T-helper 17 cell (primary cell): ENCODE measurements at places on chromosomes 5 and 9. TPM values are rescaled to one million over a fixed set of nuclear protein-coding genes. Genes with fewer than 3 reads are reported as not detected.

FOXD4L6 gene
- total RNA-seq: not detected

FOXD4L3 gene
- not detected for total RNA-seq

HMGCR gene
- total RNA-seq: 37.9 TPM

BDP1 gene
- 38.7 TPM for total RNA-seq

NUTM2G gene
- not detected for total RNA-seq

C9 gene
- not detected for total RNA-seq

SPINK4 gene
- total RNA-seq: not detected

CCDC152 gene
- 2.2 TPM for total RNA-seq

DNA sequence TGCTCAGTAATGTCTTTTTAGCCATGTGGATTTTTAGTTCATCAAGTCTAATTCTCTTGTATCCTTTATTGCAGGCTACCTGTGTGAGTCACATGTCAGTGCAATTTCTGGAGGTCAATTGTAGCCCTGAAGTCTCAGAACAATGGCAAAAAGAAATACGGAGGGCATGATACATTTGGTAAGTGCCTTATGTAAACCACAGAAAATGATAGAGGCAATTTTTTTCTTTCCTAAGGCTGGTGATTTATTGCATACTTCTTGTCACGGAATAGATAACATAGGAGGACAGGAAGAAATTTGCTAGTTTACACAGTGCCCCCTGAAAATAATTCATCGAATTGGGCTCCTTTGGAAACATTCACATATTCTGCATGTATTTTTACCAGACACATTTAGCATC is 235.9 kb downstream of the DMRTA1 start:
- no peak for DNase-seq

DNA sequence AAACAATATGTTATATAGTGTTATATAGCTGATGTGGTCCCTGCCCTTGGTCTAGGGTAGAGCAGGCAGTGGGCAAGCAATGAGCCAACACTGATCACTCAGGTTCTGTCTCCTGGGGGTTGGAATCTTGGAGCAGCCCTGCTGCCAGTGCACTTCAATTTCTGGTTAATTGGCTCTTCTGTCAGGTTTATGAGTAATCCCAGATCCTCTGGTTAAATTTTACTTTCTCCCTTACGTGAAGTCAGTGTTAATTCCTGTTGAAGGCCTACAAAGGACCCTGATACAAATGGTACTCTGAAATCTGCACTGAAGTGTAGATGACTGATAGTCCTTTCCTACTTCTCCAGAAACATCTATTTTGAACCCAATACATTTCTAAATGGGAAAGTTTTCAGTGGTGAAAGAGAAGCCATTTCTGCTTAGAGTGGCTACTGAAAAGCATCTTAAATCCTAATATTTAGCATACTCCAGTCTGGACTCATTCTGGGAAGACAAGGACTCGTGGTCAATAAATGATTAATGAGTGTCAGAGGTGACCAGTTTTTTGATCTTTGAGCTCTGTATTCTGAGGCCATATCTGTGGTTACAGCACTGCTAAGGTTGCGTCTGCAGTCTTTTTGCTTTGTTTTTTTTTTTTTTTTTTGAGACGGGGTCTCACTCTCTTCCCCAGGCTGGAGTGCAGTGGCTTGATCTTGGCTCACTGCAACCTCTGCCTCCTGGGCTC is 442.4 kb downstream of the KIF4B start:
- DNase-seq: no peak

- no peak for DNase-seq
These were observed 38.0 kb upstream of the TENT2 start for GRCh38 chr5:79573983-79574890.

DNA sequence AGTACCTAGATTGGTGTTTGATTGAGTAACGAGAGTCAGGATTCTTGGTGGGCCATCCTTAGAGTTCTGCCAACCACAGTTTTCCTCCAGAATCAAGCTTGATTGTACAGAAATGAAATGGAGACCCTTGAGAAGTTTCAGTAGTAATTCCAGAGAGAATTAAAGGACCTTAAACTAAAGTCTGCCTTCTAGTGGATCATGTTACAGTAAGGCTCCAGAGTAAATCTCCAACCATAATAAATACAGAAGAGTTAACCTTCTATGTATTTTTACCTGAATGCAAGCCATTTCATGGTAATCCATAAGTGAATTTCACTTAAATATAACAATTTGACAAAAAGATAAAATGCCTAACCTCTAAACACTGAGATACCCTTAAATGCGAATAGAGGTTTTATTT is 53.0 kb upstream of the CNTLN start:
- no peak for DNase-seq

GRCh38 chr5:155004138-155004744 is 9.3 kb upstream of the KIF4B start:
- DNase-seq: no peak

DNA sequence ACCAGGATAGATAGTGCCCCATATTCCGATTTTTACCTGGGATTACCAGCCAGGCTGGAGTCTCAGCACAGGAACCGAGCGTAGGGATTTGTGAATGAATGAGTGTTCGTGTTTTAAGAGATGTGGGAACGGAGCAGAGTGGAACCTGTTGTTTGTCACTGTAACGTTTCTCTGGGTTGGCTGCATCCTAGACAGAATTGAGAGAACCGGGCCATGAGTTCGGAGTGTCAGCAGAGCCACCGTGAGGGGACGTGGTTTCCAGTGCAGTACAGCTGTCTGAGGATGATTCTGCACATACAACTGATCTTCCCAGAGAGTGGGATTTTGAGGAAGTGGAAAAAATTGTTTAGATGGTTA is 1.2 kb downstream of the PDE8B start:
- no peak for DNase-seq

DNA sequence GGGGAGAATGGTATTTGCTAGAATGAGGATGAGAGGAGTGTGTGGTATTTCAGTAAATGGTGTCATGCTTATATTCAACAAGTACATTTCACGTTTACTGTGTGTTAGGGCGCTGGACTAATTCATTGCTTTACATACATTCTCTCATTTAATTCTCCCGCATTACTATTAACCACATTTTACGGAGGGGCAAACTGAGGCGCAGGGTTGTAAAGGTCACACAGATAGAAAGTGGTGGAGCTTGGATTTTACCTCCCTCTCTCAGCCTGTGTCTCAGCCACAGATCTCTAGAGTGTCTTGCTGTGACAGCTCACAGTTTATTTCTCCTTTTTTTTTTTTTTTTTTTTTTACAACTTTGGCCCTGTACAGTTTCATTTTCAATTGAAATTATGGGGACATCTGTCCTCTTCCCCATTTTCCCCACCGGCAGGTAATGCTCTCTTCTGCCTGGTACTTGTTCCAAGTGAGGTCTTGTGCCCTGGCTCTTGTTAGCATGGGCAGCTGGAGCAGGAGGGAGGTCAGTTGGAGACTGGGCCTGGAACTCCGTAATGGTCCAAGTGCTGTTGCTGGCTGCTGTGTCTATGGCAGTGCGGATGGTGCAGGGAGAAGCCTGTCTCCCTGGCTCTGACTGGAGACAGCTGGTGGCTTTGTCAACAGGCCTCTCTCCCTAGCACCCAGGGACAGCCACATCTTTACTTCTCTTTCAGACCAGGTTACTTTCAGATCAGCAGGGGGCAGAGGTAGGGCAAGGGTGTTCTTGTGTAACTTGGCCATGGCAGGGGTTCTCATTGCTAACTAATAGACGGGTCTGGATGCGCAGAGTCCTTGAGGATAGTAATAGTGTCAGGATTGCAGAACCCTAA is 20.5 kb upstream of the NDST1 start:
- no peak for DNase-seq

GRCh38 chr9:136756836-136757235 is 1.2 kb downstream of the LCN8 start:
- no peak for DNase-seq

- no peak for DNase-seq
These were observed 4.0 kb downstream of the KLF4 start for GRCh38 chr9:107485458-107486043.

DNA sequence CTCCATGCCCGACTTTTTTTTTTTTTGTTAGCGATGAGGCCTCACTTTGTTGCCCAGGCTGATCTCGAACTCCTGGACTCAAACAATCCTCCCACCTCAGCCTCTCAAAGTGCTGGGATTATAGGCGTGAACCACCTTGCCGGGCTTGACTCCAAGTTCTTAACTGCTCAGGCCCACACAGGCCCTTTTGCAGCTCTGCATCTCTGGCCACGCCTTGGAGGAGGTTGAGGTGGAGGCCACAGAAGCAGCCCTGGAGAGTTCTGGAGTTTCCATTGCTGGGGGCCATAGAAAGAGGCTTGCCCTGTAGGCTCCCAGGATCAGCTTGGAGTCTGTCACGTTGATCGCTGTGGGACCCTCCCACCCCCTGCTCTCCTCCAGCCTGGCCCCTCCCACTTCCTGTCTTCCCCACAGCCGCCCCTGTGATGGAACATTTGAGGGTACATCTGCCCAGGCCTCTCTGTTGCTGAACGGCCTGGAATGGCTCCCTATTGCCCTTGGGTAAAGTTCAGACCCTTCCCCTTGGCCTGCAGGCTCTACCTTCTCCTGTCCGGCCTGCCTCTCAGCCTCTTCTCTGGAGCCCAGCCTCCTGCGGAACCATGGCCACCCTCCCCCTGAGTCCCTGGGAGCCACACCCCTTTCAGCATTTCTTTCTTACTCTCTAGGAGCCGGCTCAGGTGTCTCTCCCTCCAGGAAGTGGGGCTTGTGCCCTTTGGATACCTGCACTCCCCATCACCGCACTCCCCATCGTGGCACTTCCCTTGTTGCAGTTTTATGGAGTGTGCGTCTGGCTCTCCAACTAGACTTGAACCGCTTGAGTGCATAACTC is 30.4 kb upstream of the IER5L start:
- DNase-seq: no peak
